ENCODE measurements at places on chromosomes 12 and 14. TPM values are rescaled to one million over a fixed set of nuclear protein-coding genes. Genes with fewer than 3 reads are reported as not detected.

Gene PTCSC3
- not detected for total RNA-seq

Gene TTC9
- 2.3 TPM for total RNA-seq

Gene TMEM19
- total RNA-seq = 36.8 TPM

GRCh38 chr12:81143057-81143456 is 65.2 kb downstream of the ACSS3 start:
- no peak for DNase-seq

Measured in skin of body (tissue), 3 donors.